IPS DF 6.9 (cell line): ENCODE measurements at places on chromosomes 3 and 15.

GRCh38 chr3:172782235-172782634 lies 31.7 kb downstream of the ECT2 start:
- H3K4me1 ChIP-seq: no peaks in the 10 kb centered on the region
- H3K27ac ChIP-seq: no peak overlapping the region
- no peaks in the 10 kb centered on the region for H3K27me3 ChIP-seq
- no peak for DNase-seq

DNA sequence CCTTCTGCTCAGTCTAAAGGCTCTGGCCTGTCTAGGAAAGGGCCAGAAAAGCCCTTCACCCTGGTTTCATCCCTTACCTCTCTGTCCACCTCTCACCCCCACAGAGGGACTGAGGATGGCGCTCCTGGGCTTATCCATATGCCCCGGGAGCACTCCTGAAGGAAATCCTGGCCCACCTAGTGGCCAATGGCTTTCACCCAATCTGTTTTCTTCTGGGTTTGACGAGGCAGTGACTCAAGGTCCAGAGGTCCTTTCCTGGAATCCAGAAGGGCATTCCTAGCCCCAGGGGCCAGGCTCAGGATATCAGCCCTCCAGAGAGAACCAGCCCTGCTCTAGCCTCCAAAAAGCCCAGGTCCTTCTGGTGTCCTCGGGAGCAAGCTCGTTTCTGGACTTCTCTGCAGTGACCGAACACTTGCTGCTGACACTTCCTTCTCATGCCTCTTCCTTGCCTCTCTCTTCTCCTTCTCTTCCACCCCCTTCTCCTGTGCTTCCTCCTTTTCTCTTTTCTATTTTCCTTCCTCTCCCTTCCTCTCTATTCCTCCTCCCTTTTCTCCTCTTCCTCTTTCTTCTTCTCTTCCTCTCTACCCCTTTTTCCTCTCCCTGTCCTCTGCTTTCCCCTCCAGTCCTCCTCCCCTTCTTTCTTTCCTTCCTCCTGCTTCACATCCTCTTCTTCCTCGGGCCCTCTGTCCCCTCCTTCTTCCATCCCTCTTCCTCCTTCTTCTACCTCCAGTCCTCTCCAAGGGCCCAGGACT lies 59.6 kb downstream of the RHCG start:
- H3K27ac ChIP-seq: no peak overlapping the region
- no peak overlapping the region for H3K4me3 ChIP-seq
- no peaks in the 10 kb centered on the region for H3K36me3 ChIP-seq
- H3K27me3 ChIP-seq: no peaks in the 10 kb centered on the region
- no peaks in the 10 kb centered on the region; the same call in 1 of the 2 replicates for H3K4me1 ChIP-seq
- no peak for DNase-seq

DNA sequence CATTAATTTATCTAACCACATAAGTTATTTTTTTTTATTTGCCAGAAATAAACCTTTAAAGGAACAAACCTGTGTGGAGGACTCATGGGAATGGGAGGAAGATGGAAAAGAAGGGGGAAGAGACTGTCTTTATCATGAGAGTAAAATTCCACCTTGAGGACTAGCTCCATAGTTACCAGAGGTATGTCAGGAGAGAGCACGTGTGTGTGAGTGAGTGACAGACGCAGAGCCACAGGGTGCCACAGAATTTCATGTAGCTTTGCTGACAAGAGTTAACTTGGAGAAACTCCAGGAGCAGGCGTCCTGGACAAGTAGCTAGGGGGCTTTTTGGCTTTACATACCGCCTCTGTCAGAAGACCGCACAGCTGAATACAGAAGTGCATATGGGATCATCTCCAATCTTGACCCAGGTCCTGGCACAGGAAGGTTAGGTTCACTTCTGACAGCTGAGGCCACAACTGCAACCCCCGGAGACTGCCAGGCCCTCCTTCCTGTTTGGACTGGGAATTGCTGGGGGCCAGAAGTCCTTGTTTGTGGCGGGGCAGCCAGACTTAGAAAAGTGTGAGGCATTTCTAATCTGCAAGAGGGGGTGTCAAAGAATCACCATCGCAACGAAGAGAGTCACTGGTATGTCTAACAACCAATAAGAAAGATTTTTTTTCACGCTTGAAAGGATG lies 197.8 kb upstream of the TPM1 start:
- DNase-seq: no peak
- no peaks in the 10 kb centered on the region for H3K36me3 ChIP-seq
- H3K4me3 ChIP-seq: no peak overlapping the region
- no peak overlapping the region for H3K27ac ChIP-seq
- H3K27me3 ChIP-seq: no peaks in the 10 kb centered on the region

DNA sequence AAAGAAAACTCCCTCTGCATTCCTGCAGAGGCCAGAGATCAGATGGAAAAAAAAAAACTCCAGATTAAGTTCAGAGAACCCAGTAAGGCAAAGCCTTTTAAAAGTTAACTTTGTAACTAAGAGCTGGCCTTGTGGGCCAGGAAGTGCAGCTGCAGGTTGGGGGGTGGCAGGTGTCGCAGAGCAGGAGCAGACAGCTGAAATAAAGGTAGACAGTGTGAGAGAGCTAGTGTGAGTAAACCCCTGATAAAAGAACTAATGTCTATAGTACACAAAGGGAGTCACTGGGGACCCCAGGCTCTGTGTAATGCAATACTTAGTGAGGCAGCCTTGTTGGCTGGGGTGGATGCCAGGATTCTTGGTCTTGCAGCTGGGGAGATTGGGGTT lies 42.1 kb downstream of the PPCDC start:
- no peak for DNase-seq
- no peak overlapping the region for H3K4me3 ChIP-seq
- no peaks in the 10 kb centered on the region for H3K36me3 ChIP-seq
- H3K4me1 ChIP-seq: no peaks in the 10 kb centered on the region
- no peak overlapping the region for H3K27ac ChIP-seq

DNA sequence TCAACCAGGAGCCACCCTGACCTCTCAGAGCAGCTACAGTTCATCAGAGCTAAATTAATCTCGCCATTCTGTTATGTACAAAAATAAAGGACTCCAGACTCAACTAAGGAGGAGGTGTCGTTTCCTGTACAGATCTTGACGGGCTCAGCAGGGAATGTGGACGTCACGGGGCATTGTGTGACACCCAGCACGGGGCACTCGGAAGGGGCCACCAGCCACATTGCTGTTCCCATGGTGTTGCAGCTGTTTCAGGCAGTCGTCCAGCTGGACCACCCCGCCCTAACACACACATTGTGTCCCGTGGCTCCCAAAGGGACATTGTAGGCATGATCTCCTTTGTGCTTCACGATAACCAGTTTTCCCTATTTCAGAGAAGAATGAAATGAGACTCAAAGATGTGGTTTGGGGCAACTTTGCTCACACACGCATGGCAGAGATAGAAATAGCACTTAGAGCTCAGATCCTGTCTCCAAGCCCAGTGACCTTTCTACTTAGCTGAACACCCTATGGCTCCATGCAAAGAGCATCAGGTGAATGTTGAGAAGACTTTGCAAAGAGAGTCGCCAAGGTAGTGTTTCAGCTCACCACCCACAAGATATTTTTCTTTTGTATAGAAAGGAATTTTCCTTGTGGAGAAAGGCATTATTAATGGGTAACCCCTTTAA lies 5.5 kb downstream of the SSUH2 start:
- DNase-seq: no peak
- H3K27ac ChIP-seq: no peak overlapping the region
- H3K4me3 ChIP-seq: no peak overlapping the region
- no peaks in the 10 kb centered on the region for H3K36me3 ChIP-seq
